Mucosa of descending colon (tissue), 3 donors: ENCODE measurements at places on chromosomes 1 and 21. TPM values are rescaled to one million over a fixed set of nuclear protein-coding genes. Genes with fewer than 3 reads are reported as not detected.

- no peak for DNase-seq
Observed at GRCh38 chr21:45093035-45093532, 18.7 kb downstream of the ADARB1 start.

DNA sequence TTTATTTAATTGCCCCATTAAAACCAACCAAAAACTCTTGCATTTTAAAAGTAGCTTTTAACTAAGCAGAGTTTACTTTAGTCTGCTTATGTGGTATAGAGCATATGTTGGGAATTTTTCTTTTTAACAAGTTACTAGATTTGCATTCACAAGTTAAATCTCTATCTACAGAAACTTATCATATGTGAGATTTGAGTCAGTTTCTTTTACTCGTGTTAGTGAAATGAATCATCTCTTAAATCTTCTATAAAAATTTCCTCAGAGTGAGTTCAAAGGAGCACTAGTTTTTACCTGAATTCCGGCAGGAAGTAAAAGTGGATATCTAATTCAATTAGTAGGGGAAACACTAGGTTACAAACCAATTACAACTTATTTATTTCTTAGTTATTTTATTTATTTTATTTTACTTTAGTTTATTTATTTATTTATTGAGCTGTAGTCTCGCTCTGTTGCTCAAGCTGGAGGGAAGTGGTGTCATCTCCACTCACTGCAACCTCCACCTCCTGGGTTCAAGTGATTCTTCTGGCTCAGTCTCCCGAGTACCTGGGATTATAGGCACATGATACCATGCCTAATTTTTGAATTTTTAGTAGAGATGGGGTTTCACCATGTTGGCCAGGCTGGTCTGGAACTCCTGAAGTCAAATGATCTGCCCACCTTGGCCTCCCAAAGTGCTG, 1609.6 kb upstream of the B3GALT2 start:
- DNase-seq = no peak

DNA sequence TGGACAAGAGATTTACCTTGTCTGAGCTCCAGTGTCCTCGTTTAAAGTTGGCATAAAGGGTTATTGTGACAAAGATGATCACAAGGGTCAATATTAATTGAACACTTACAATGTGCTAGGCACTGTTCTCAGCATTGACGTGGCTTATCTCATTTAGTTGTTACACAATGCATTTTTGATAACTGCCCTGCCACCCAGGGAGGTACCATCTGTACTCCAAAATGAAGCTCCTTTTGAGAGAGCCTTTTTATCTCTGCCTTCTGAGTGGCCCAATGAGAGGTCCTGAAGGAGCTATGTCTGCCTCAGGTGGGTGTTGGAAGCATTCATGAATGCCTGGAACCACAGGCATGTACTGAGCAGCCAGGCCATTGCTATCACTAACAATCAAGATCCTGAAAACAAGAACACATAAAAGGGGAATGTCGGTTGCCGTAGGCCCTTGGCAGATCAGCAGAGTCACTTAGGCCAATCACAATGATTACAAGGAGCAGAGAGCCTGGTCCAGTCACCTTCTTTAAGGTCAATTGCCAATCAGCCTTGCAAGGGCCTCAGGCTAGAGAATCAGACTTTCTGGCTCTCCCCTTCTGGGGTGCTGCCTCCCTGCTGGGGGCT, 78.5 kb downstream of the NMNAT2 start:
- DNase-seq = no peak

DNA sequence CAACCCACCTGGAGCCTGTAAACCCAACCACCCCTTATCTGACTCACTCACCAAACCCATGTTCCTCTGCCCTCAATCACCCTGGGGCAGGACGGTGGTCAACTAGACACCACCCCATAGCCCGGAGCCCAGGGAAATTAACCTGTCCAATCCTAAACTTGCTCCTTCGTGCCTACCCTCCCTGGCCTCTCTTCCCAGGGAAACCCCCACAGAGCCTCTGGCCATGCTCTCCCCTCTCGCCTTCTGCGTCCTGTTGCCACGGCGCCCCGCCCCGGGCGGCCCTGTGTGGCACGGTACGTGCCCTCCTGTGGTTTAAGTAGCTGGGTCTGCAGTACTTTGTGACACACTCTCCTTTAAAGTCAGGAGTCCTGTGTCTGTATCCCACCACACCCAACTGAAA, 4.0 kb upstream of the FTCD start:
- peak; percentile 15 for DNase-seq

Gene NR1I3
- not detected for total RNA-seq

DNA sequence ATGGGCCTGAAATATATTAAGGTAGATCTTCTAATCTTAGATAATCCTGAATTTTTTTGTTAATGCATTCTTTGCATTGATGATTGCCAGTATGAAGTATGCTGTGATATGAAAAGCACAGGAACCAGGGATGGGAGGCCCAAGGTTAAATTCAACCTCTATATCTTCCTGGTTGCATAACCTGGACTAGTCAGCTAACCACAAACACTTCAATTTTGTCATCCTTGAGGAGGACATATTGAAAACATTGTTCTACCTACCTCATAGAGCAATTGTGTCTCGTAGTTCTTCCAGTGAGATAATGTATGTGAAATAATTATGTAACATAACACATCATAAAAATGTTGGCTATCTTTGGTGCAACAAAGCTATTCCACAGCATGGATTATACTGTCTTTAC, 25.6 kb downstream of the PDC start:
- no peak for DNase-seq

DNA sequence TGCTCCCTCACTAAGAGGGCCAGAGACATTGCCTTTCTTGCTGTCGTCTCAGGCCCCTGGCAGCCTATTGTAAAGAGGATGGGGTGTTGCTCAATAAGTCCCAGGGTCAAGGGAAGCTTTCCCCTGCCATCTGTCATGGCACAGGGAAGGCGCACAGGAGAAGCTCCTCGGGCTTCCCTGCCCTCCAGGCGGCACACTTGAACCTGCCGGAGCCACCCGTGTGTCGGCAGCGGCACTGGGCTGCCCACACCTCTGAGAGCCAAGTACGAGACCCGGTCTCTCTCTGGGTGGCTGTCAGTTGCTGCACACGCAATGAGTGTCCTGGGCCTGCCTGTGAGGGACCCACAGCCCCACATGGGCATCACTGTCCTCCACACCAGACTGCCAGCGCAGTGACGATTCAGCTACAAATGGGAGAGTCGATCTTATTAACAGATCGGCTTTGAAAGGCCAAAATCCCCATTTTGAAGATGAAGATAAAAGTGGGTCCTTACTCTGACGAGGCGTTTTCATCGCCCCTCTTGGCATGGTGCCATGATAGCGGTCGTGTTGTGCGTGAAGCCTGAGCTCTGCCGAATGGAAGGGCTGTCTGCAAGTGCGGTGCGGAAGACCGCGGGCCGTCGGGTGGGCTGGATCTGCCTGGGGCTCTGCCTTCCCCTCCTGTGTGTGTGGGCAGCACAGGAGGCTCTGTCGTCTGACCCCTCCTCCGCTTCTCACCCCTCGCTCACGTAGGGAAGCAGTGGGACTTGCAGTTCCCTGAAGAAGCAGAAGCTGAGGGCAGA, 29.2 kb upstream of the PDXK start:
- DNase-seq = no peak

DNA sequence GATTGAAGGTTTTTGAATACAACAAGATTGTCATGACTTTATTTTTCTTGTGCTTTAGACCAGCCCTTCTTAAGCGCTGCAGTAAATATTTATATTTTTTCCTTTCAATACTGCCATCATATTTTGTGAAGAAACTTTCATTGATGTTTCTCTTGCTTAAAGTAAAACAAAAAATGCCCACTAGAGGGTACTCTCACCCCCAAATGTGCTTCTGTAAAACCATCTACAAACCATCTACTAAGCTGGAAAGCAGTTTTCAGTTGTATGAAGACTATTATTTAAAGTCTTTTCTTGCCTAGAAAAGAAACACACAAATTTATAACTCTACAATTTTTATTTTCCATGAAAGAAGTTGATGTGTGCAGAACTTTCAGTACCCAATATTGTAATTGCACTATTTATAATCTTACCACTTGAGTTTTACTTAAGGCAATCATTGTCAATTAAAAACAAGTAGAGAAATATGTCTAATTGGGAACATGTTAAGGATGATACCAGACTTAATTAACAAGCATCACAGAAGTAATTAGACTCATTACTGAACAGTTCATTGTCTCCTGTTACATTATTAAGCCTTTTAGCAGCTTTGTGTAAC, 10.7 kb downstream of the LEPR start:
- no peak for DNase-seq

- DNase-seq = no peak
Observed at GRCh38 chr1:12142891-12143630, 23.7 kb upstream of the TNFRSF1B start.
